ENCODE measurements at places on chromosomes 11 and 22. TPM values are rescaled to one million over a fixed set of nuclear protein-coding genes. Genes with fewer than 3 reads are reported as not detected.

- DNase-seq, result no peak
Measured at GRCh38 chr11:130635937-130636630, 187.6 kb downstream of the ADAMTS15 start.

DNA sequence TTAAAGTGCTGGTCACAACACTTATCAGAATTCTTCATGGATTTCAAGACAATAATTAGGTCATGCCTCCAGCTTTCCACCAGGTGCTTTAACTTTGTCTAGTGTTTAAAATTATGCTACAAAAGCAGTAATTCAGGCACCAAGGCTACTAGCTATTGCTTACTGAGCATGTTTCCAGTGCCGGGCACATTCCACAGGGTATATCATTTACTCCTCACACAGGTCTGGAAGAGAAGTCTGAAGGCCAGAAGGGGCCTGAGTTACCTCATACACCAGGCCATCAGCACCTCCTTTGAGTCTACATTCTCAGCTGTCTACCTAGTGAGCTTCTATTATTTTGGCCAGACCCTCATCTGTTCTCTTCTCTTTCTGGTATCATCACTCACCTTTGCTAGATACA is 41.7 kb upstream of the LMO2 start:
- no peak for DNase-seq

DNA sequence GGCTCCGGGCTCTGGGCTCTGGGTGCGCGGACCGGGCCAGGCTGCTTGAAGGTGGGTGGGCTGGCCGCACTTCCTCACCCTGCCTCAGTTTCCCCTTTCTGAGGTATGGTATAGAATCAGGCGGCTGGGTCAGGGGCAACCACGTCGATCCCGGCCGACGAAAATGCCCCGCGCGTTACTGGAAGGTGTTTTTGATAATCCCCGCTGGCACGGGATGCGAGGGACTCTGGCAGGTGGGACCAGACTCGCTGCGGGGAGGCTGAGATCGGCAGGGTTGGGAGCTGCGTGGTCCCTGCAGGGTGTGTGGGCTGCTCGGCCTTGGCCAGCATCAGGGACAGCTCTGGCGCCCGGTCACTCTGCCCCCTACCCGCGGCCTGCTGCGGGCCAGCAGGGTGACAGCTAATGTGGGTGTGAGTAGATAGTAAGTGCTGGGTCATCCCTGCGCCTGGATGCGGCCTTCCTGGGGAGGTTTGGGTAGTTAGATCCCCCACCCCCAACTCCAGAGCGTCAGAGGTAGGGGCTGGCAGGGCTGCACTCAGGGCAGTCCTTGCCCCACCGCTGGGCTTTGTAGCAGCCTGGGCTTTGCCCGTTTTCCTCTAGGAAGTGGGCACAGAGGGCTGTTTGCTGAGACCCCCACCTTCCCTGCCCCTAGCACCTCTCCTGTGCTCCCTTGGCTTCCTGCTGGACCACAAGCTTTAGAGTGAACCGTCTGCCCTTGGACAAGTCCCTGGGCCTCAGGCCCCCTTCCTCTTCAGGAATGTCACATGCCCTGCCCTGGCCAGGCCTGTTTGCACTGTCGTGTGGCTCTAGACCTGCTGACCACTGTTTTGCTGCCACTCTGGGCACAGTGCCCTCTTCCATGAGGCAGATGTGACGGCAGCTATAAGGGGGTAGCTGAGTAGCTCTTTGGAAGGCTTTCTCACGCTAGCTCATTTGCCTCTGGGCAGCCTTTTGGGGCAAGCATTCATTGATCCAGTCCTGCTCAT is 579 bp downstream of the TANGO2 start:
- no peak for DNase-seq

DNA sequence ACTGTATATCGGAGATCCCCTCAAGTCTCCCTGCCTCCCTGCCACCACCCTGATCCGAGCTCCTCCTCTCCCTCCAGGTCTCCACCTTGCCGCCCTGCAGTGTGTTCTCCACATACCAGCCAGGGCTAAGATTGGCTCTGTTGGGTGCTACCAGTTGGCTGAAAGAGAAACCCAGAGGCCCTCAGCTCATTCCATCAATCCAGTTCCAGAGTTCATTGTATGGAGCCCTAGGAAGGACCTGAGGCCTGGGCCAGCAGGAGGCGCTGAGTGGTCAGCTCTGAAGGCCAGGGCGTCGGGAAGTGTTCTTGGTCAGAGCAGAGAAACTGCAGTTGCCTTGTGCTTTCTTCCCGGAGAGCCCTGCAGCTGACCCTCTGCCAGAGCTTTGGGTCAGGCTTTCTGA is 2.2 kb upstream of the TOP3B start:
- DNase-seq, result no peak

DNA sequence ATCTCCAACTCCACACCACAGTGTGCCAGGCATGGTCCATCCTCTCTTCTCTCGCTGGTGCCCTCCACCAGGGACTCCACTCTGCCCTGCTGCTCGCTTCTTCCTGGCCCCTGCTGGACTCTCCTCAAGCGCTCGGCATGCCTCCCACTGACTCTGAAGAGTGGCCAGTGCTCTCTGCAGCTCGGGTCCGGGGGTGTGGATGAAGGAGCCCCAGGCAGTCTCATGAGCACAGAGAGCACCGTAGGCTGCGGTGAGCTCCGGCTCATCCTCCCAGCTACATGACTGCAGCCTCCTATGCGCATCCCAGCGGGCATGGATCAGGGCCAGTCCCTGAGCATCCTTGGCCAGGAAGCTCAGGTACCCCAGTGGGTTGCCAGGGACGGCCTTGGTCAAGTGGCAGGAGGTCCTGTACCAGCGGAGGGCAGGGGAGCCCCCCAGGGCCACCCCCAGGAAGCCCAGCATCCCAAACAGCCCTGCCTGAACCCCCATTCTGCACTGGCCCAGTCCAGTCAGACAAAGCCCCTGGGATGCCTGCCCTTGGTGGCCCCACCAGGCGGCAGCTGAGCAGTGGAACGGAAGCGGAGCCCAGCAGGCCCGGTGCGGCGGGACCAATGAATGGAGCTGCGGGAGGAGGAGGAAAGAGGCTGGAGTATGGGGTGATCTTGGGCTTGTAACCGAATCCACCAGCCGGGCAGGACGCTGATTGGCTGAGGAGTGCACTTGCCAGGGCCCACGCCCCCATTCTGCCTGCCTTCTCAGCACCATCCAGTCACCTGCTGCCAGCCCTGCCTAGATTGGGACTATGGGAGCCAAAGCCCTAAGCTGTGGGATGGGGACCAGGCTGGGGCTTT is at the start of gene PLA2G3:
Gene PLA2G3 (minus strand): TSS at position 643 of the 851 bp plus-strand sequence. CDS start 154 bp downstream, at position 489.
- no peak for DNase-seq

DNA sequence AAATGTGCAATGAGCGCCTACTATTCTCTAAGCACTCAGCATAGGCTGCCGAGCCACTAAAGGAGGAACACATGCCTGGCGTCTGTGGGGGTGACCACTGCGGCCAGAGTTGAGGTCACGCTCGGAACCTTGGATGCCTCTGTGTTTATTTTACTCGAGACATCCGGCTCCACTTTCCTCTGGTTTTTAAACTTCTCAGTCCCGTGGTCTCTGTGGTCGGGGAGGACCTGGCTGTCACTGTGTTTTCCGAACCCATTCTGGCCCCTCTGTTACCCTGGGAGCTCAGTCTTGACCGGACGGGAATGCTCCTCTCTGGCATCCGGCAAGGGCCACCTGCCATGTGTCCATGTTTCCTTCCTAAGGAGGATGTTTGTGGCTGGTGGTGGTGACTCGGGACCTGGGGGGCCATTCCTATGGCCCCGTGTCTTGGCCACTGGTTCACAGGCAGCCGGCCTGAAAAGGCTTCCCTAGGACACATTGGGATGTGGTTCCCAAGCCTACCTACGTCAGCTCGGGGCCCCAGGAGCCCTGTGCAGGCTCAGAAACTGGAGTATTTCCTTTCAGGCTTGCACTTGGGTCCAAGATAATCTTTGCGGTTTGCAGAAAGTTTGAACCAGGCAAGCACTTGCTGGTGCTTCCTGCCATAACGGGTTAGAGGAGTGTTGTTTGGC is 46.7 kb upstream of the PARVG start:
- DNase-seq, result no peak

- no peak for DNase-seq
Measured at GRCh38 chr22:49869845-49870712, 16.4 kb downstream of the ZBED4 start.

GRCh38 chr11:65414776-65415498 is 7.7 kb upstream of the NEAT1 start:
- no peak for DNase-seq

GRCh38 chr11:95652002-95652472 is 137.5 kb downstream of the FAM76B start:
- no peak for DNase-seq

DNA sequence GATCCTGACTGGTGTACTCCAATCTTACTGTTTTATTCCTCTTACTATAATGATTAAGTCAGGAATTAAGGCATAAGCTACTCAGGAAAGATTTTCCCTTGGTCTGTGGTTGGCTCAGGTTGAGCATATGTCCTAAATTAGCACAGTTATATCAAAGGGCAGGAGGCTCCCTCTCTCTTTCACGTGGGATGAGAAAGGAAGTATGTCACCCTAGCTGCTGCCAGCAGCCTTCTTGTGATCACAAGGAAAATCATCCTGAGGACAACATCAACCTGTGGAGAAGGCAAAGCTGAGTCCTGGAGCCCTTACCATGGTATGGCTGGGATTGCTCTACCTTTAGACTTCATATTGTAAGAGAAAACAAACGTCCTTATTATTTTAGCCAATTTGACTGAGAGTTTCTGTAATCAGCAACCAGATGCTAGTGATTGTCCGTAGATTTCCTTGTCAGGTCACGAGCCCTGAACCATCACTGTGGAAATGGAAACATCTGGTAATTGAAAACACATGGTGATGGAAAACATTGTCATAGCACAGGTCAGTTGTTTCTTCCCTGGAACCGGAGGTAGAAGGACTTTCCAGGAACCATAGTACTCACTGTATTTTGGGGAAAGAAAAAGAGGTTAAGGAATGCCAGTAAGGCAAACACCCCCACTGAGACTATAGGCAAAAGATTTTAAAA is 40.6 kb upstream of the DEUP1 start:
- DNase-seq, result no peak

GRCh38 chr22:32546496-32546895 is 71.9 kb downstream of the FBXO7 start:
- no peak for DNase-seq

- DNase-seq, result no peak
Measured at GRCh38 chr22:46111645-46112306, 38.5 kb upstream of the PPARA start.

- DNase-seq, result no peak
Measured at GRCh38 chr11:79570104-79570503, 129.3 kb upstream of the TENM4 start.

GRCh38 chr11:68806931-68807844 is 34.5 kb downstream of the CPT1A start:
- no peak for DNase-seq

DNA sequence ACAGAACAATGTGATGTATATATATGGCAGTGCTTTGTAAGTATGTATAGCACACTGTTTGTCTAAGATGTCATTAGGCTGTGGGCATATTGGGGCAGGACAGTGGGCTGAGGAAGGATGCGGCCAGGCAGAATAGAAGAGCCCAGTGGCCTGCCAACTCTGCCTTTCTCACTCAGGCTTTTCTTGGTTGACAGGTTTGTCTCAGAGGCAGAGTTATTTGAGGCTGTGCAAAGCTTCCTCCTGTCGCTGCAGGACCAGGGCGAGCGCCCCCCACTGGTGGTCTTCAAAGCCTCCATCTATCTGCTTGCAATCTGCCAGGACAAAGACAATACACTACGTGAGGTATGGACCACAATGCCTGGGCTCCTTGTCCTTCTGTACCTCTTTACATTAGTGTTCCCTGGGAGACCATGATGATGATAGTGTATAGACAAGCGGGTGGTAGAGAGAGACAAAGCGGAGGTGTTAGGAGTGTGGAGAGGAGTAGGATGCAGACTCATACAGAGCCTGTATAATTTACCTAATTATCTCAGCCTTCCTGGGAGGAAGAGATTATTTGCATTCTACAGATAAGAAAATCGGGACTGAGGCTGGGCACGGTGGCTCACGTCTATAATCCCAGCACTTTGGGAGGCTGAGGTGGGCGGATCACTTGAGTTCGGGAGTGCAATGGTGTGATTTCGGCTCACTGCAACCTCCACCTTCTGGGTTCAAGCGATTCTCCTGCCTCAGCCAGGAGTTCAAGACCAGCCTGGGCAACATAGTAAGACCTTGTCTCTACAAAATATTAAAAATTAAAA is 37.3 kb upstream of the CCDC134 start:
- DNase-seq, result no peak

DNA sequence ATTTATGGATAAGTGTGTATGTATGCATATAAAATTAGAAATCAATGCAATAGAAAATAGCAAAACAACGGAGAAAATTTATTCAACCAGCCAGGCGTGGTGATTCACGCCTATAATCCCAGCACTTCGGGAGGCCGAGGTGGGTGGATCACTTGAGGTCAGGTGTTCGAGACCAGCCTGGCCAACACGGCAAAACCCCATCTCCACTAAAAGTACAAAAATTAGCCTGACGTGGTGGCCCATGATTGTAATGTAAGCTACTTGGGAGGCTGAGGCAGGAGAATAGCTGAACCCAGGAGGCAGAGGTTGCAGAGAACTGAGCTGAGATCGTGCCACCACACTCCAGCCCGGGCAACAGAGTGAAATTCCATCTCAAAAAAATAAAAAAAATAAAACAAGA is 5.5 kb downstream of the KRTAP5-6 start:
- DNase-seq, result no peak

GRCh38 chr11:123742031-123742723 is 717 bp upstream of the ZNF202 start:
- DNase-seq, result no peak

Gene CREB3L1
- 1.0 TPM for total RNA-seq

Gene SCGB1C1
- total RNA-seq, result not detected

Gene LDHAL6A
- not detected for total RNA-seq

Gene MMP1
- not detected for total RNA-seq

Gene GP1BB
- total RNA-seq, result 0.28 TPM

Gene TMEM132A
- 25.0 TPM for total RNA-seq

Gene F2
- total RNA-seq, result 0.72 TPM

Gene OR52H1
- total RNA-seq, result 0.19 TPM

Measured in GM12878 (cell line).